ENCODE measurements at places on chromosomes 4 and X. TPM values are rescaled to one million over a fixed set of nuclear protein-coding genes. Genes with fewer than 3 reads are reported as not detected.

Gene TGIF2LX
- not detected for total RNA-seq

Gene NXF3
- not detected for total RNA-seq

Gene CDKL2
- 0.16 TPM for total RNA-seq

Gene CCDC149
- not detected for total RNA-seq

Gene TMPRSS11B
- total RNA-seq: not detected

Gene MAGEB1
- not detected for total RNA-seq

Gene UGT2B17
- not detected for total RNA-seq

Gene ADRA2C
- total RNA-seq: not detected

Gene KIF4A
- total RNA-seq: 19.4 TPM

Gene ADH1B
- total RNA-seq: not detected

Gene HPGDS
- not detected for total RNA-seq

Gene NMU
- not detected for total RNA-seq

Gene SSX2B
- not detected for total RNA-seq

Gene SLC26A1
- total RNA-seq: 0.49 TPM

Gene SORBS2
- total RNA-seq: not detected

Gene PDE5A
- total RNA-seq: 0.10 TPM

Gene CSAG2
- not detected for total RNA-seq

Gene FAM149A
- total RNA-seq: 0.61 TPM

Gene RNF4
- 93.7 TPM for total RNA-seq

Gene TMEM128
- 19.9 TPM for total RNA-seq

Gene PPBP
- total RNA-seq: not detected

Gene MGAT4D
- not detected for total RNA-seq

Gene HAND2
- not detected for total RNA-seq

Gene STARD8
- total RNA-seq: 2.6 TPM

Gene P2RY8
- total RNA-seq: 21.8 TPM

Gene CRMP1
- total RNA-seq: not detected

Gene CT55
- not detected for total RNA-seq

Gene DLG3
- 43.5 TPM for total RNA-seq

Gene NXF2
- total RNA-seq: not detected

Gene CXorf65
- 17.1 TPM for total RNA-seq

Gene EMCN
- not detected for total RNA-seq

Gene AGTR2
- total RNA-seq: not detected
